ENCODE measurements at places on chromosomes 5 and 9.

GRCh38 chr5:87645224-87645623, 232.5 kb upstream of the CCNH start:
- no peak for DNase-seq

DNA sequence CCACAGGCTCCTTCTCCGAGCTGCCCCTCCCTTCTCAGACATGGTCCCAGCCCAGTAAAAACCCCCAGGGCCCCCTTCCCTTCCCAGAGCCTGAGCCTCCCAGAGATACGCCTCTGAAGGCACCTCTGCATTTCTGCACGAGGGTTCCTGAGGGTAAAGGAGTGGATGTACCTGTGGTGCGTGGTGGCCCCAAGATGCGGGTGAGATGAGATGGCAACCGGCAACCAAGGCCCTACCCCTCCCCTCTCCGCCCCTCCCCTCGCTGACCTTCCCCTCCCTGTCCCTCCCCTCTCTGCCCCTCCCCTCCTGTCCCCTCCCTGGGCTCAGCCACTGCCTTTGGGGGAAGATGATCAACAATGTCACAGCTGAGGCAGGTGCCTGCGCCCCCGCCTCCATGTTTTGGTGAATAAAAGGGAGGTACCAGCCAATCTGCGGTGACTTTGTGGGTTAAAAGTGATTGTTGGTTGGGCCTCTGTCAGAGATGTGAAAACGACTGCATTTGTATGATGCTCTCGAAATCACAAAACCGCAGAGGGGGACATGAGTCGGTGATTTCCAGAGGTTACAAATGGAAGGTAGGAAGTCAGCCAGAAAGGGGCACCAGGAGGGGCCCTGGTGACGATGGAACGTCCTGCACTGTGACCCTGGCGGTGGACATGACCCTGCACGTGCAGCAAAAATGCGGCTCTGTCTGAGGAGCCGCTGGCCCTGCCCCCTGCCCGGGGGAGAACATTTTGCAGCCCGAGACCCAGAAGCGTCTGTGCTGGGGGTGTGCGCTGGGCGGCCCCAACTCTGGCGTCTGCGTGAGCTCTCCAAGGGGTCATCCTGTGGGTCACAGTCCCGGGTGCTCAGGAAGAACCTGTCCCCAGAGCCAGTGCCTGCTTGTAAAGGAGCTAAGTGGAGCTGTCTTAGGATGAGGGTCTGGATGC, 3.7 kb downstream of the LCN9 start:
- no peak for DNase-seq

DNA sequence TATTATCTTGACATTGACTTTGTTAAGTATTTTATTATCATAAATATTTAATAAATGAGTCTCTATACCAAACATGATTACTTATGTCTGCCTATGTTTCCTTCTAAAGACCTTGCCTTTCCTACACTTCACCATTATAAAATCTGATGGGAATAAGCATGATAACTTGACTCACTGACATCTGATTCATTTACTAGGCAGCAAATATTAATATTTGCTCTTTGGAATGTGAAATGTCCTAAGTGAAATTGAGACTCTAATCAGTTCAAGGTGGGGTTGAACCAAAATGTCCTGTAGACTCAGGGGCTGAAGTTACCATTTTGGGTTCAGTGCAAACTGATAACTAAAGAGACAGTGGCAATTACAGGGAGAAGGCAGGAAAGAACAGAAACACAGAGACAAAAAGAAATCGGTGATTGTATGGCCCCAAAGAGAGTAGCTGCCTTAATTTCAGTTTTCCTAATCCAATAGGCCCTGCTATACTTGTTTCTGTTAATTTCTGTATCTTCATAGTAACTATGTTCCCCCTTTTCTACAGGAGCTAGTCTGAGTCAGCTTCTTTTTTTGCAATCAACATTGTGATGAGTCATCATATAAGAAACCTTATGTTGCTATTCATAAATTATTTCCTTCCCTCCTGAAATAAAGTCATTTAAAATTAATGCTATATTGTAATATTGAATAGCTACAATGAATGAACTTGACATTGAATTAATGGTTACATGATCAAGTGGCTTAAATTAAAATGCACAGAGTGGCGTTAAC, 296.8 kb downstream of the PDE4D start:
- DNase-seq, result no peak

- DNase-seq, result no peak
Measured at GRCh38 chr5:65394087-65394486, 87.6 kb downstream of the ADAMTS6 start.

GRCh38 chr9:12414514-12414913, 278.7 kb upstream of the TYRP1 start:
- DNase-seq, result no peak

GRCh38 chr5:53568871-53569270, 8.4 kb downstream of the NDUFS4 start:
- DNase-seq, result no peak

- no peak for DNase-seq
Measured at GRCh38 chr9:93713716-93714115, 137.3 kb downstream of the PHF2 start.

- no peak for DNase-seq
Measured at GRCh38 chr9:12748016-12748415, 26.8 kb upstream of the LURAP1L start.

DNA sequence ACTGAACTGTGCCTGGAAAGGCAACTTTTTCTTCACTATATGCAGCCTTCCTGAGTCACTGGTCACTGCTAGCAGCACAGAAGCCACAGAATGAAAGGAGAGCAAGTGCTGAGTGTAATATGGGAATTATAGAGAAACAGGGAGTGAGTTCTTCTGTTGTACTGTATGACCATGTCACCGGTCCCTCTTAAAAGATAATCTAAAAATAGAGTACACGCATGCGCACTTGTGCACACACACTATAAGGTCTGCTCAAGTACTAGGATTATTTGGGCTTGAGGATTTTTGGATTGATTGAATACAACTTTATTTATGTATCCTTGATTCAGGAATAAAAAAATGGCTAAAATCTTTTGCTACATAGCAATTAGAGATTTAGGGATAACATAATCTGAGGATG, 571.9 kb downstream of the PDE4D start:
- DNase-seq, result no peak

GRCh38 chr5:157354800-157355199, 88.9 kb downstream of the CYFIP2 start:
- no peak for DNase-seq

DNA sequence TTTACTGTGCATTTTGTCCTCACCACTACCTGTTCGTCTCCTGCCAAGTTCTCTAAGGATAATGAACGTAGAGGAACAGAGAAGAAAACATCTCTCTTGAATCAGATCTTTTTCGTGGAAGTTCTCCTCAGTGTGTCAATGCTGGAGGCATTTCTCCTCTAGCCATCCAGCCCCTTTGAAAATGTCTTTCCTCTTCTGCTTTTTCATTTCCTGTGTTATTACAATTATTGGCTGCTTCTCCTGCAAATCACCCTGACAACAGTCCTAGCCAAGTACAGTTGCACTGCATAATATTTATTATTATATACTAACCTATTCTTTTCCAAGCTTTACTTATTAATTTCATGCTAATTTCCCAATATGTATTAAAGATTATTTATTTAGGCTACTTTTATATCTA, 61.8 kb upstream of the TRPM3 start:
- DNase-seq, result no peak

DNA sequence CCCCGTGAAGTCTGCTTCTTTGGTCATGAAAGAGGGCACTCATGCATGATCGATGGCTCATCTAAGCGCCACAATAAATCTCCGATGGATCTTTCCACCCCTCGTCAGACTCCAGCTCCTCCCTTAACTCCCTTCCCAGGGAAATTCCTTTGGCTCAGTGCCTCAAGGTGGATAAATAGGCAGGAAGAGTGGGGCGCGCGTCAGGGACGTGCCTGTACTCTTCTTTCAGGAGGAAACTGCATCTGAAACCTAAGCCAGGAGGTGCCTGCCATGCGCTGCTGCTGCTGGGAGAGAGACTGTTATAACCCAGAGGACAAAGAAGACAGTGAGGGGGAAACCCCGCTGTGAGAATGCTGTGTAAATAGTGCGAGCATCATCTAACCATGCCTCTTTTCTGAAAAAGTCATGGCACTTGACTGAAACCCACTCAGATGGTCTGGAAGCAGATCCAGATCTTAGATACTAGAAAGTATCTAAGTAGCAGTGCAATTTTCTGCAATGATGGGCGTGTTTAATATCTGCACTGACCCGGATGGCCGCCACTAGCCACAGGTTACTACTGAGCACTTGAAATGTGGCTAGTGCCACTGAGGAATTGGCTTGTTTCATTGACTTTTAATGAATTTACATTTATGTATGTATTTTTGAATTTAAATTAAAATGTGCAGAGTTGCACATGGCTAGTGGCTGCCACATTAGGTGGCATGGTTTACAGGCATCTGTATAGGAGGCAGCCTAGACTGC, 120.3 kb upstream of the BASP1 start:
- no peak for DNase-seq

GRCh38 chr5:137498301-137498735, 808 bp downstream of the SPOCK1 start:
- DNase-seq, result no peak

GRCh38 chr5:180639741-180640610, 9.4 kb downstream of the FLT4 start:
- peak; percentile 33 for DNase-seq

- no peak for DNase-seq
Measured at GRCh38 chr5:51895834-51896233, 512.6 kb downstream of the ISL1 start.

DNA sequence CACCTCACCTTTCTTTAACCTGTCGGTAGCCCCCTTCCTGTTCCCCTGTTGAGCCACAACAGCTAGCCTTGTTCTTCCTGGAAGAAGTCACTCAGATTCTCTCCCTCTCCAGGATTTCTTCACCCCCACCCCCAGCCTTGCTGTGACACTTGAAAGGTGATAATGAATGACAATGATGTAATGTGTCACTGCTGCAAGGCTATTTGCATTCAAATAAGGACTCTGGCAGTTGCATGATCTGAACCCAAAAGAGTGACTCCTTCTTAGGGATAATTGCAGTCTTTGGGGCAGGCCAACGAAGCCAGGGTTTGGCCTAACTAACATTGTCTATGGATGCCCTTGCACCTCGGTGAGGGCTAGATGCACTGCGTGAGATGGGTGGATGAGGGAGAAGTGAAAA, 154.4 kb upstream of the CLINT1 start:
- DNase-seq, result no peak

DNA sequence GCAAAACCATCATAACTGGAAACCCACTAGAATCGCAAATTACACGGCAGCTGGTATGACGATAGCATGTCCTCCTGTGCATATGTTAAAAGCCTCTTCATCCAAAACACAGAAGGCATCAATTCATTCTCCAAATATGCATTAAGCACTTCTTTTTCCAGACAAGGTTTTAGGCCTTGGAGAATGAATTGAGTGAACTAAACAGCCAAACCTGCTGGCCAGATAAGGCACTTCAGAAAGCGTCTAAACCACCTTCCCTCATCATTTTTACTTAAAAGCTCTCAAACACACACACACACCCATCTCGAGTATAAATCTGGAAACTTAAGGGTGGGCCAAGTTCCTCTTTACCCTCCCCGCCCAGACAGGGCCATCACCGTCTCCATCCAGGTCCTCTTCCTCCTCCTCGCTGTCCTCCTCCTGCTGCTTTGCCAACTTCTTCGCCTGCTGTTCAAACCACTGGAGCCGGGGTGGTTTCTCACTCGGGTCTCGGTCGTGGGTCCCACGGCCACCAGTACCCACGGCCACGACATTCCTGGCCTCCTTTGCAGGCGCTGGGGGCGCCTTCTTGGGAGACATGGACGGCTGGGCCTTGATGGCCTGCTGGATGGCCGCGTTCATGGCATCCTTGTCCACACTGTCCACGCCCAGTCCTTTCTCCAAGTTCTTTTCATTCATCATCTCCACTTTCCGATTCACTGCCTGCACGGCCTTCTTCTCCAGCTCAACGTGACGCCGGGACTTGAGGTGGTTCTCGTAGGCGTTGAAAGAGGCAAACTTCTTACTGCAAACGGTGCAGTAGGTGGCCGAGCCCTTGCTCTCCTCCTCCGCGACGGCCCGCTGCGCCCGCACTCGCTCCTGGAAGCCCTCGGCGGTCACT, 696 bp downstream of the ZNF622 start:
- DNase-seq, result no peak

DNA sequence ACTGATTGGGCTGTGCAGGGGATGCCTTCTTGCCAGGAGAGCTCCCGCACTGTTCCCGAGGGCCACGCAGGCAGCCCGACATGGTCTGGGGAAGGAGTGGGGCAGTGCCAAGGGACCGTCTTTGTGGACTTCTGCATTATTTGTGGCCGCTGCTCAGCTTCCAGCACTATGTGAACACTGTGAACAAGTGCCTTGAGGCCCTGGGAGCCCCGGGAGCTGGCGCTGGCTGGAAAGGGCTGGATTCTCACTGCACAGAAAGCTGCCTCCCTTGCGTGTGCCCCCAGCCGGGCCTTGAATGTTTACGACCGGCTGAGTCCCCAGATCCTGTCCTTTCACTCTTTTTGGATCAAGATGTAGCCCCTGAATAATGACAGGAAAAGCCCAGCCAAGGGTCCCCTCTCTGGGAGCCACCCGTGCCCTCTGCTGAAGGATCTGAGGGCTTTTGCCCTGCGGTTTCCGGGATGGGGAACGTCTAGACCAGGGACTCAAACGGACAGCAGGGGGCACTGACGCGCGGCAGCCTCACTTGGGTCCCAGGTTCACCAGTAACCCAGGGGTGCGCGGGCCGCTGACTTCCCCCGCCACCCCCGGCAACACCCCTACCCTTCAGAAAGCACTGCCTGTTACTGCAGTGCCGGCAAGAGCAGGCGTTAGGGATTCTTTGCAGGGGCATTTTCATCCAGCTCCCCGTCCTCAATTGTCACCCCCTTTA, 98.9 kb upstream of the FCN2 start:
- no peak for DNase-seq

DNA sequence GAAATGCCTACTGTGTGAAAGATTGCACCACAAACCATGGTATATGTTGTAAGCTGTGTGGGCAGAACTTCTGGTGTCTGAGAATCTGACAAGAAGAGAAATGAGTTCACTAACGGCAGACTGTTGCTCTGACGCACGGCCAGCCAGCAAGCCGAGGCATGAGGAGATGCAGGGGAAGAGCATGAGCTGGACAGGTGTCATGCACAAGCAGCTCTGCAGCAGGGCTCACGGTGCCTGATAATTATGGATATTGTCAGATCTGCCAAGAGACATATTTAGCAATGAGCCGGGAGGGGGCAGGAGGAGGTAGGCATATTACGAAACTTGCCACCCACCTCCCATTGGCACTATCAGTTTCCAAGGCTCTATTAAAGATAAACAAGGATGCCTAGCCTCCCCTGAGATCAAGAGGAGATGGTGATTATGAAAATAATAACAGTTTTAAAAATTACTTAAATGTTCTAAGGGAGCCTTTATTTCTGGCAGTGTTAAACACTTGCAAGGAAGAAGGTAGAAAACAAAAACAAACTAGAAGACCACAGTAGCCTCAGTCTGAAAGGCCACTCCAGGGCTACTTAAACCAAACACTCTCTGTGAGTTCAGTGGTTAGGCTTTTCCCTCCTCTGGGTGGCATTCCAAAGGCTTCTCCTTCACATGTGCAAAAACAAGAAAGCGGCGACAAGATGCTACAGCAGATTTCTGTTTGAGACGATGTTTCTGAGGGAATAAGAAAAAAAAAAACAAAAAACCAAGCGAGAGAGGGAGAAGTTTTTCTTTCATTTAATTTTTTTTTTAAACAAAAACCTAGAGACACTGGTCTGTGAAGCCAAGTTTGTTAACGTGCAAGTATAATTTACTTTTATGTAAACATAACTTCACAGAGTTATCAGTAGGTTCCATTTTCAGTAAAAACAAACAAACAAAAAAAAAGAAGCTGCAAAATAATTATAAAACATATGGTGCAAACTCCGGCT, 339.5 kb downstream of the BNC2 start:
- no peak for DNase-seq

Measured in left hindlimb (tissue), 1 donor.